Activated T-cell treated with anti-CD3 and anti-CD28 coated beads for 4 hours (primary cell): ENCODE measurements at places on chromosomes 1 and 21.

DNA sequence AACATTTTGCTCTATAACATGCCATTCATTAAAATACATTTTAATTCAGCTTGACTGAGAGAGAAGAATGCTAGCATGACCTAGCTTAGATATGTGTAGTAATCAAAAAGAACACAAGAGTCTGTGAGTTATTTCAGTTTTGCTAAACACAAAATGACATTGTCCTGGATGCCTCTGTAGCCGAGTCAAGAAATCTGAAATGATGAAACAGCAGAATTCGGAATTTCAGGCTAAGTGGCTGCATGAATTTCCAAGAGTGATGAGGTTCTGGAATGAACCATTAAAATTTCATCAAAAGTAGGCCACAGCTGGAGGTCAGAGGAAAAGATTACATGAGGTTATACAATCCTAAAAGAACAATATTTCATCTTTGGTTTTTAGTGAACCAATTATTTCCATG is 79.1 kb upstream of the CXADR start:
- DNase-seq = no peak

GRCh38 chr1:116433275-116434257 is 60.5 kb downstream of the ATP1A1 start:
- DNase-seq = no peak

- DNase-seq = no peak
Observed at GRCh38 chr1:57167997-57168396, 202.2 kb upstream of the C8B start.

GRCh38 chr1:202586018-202586821 is 124.0 kb downstream of the SYT2 start:
- no peak for DNase-seq

- no peak for DNase-seq
Observed at GRCh38 chr1:220432408-220432807, 95.5 kb upstream of the MARK1 start.

- no peak for DNase-seq
Observed at GRCh38 chr1:95278173-95279006, 44.4 kb downstream of the RWDD3 start.

- DNase-seq = no peak
Observed at GRCh38 chr1:227155004-227155403, 163.3 kb downstream of the CDC42BPA start.

- no peak for DNase-seq
Observed at GRCh38 chr1:9295884-9296283, 3.2 kb downstream of the SPSB1 start.

GRCh38 chr21:45330851-45331261 is 43.2 kb upstream of the POFUT2 start:
- DNase-seq = no peak

- DNase-seq = no peak
Observed at GRCh38 chr1:208225954-208226937, 17.9 kb downstream of the PLXNA2 start.

DNA sequence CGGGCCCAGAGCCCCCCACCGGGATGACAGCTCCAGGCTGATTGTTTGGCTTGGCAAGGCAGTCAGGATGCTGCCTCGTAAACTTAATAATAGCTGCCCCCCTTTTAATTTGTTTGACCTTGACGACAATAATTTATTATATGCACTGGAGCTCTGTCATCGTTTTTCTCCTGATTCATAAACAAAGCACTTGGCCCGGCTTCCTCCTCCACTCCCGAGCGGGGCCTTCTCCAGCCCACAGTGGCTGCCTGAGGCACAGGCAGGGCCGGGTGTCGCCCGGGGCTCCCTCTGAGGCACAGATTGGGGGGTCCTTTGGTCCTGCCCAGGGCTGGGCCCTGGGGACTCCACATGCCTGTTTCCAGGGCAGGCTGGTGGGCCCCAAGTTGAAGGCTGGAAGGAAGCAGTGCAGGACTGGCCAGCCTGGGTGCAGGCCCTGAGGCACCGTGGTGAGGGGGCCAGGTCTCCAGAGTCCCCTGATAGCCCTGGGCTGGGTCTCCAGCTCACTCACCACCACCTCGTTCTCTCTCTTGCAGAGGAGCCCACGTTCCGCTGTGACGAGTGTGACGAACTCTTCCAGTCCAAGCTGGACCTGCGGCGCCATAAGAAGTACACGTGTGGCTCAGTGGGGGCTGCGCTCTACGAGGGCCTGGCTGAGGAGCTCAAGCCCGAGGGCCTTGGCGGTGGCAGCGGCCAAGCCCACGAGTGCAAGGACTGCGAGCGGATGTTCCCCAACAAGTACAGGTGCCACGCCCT is 52.0 kb upstream of the ARHGEF16 start:
- DNase-seq = no peak

GRCh38 chr1:9316080-9316444 is 23.4 kb downstream of the SPSB1 start:
- DNase-seq = no peak

GRCh38 chr1:177976596-177976995 is 6.7 kb upstream of the SEC16B start:
- DNase-seq = no peak

DNA sequence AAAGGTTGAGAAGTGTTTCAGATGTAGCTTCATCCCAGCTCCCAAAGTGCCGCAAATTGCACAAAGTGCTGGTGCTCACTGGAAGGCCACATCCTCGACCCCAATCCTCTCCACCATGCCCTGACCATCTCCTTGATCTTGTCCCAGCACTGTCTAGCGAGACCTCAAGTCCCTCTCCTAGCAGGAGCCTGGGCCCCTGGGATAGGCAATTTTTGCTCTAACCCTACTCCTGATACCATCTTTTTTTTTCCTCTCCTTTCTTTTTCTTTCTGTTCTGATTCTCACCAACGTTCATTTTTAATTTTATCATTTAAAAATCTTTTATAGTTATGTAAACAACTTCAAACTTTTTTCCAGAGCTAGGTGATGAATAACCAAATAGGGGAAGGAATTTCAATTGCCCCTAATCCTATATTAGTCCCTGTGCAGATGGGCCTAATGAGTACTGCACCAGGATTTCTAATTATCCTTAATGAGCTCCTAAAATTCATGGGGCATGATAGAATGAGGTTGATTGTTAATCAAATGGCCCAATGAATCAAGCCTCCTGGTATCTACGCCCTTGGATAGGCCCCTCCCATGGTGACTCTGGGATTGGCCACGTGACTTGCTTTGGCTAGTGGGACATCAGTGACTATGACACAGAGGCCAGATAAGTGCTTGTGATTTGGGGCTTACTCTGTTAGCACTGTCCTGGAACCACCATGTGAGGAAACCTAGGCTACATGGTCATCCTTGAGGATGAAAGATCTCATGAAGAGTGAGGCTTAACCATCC is 41.5 kb upstream of the TENT5B start:
- DNase-seq = no peak

- DNase-seq = no peak
Observed at GRCh38 chr1:181630398-181630797, 147.1 kb downstream of the CACNA1E start.

DNA sequence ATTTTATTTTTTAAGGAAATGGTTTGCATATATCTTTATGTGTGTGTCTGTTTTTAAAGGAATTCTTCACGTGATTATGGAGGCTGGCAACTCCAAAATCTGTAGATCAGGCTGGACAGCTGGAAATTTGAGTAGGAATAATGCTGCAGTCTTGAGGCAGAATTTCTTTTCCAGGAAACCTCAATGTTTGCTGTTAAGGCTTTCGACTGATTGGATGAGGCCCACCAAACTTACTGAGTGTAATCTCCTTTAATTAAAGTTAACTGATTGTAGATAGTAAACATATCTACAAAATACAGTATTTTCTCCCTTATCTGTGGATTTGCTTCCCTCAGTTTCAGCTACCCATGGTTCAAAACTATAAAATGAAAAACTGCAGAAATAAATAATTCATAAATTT is 883.1 kb downstream of the TTLL7 start:
- DNase-seq = no peak

- DNase-seq = no peak
Observed at GRCh38 chr1:245245021-245245667, 90.4 kb downstream of the KIF26B start.

DNA sequence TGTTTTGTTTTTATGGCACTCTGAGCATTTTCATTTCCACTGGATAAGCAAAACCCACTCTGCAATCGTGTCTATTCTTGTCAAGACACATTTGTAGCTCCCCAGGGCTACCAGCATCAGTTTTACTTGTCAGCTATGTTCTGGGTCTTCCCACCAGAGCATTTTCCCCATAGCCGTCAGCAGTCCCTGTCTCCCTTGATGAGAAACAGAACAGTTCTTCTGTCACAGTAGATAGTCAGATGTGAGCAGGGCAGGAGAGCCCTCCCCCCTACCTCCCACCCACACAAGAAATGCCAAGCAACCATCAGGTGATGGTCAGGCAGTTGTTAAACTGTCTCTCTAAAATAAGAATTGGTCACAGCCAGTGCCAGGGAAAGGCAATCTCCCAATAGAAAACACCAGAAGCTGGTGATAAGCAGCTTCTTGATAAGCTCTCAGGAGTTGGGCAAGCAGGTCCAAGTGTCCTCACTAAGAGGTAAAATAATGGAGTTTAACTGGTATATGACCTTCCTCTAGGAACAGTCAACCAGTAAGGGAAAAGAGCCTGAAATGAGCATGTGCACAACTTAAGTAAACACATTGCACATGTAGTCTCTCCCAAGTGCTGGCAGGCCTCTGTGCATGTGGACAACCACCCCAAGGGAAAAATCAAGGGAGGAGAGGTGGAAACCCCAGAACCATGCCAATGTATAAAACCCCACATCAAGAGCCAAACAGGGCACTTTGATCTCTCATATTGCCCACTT is 208.2 kb downstream of the S1PR1 start:
- no peak for DNase-seq

- no peak for DNase-seq
Observed at GRCh38 chr1:200917291-200917817, 22.7 kb downstream of the INAVA start.

- DNase-seq = no peak
Observed at GRCh38 chr1:7022058-7022457, 236.8 kb downstream of the CAMTA1 start.

DNA sequence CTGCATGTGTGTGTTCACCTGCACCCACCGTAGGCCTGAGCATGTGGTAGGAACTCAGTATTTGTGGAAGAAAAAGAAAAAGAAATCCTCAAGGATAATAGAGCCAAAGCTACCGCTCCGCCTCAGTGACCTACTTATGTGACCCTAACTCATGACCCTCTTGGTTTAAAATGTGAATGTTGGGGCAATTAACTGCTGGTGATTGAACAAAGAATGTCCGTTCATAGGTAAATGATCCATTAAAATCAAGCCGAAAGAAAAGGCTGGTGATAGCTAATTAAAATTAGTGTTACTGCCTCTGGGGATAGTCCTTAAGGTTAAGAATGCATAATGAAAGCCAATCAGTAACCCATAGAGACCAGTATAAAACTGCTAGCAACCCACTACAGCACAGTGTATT is 98.1 kb downstream of the PRDM2 start:
- DNase-seq = no peak

DNA sequence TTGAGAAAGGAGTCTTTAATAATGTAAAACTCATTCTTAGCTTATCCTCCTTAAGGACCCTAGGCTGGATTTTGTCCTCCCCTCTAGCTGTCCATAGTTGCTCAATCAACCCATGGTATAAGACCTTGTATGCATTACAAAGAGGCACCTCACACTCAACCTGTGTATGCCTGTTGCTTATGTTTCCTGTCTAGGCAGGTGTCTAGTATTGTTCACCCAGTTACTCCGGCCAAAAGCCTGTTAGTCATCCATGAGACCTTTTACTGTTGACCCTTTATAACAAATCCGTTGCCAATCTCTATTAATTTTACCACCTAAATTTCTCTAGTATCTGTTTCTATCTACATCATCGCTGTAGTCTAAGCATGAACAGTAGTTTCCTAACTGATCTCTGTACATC is 3.7 kb downstream of the LYPLAL1 start:
- DNase-seq = no peak

- no peak for DNase-seq
Observed at GRCh38 chr1:1115136-1115785, 628 bp downstream of the C1orf159 start.

GRCh38 chr1:34825455-34826091 is 32.8 kb downstream of the GJA4 start:
- DNase-seq = no peak

- DNase-seq = no peak
Observed at GRCh38 chr1:171243878-171244277, 4.4 kb upstream of the FMO1 start.

- DNase-seq = no peak
Observed at GRCh38 chr1:220184506-220184905, 87.7 kb downstream of the RAB3GAP2 start.

GRCh38 chr1:29626066-29626465 is 389.7 kb downstream of the PTPRU start:
- no peak for DNase-seq

DNA sequence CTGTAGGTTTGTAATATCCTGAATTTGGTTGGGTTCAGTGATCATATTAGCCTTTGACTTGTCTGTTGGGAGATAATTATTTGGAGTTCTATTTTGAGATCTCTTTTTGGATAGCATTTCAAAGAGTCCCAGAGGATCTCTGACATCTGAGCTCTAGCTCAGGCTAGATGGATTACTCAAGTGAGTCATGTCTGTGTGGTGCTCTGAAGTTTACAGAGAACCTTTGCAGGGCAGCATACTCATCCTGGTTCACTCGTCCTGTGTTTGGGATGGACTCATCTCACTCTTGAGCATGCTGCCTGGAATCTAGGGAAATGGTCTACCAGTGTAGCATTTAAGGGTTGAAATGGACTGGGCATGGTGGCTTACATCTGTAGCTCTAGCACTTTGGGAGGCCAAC is 29.4 kb upstream of the BMP8A start:
- no peak for DNase-seq

DNA sequence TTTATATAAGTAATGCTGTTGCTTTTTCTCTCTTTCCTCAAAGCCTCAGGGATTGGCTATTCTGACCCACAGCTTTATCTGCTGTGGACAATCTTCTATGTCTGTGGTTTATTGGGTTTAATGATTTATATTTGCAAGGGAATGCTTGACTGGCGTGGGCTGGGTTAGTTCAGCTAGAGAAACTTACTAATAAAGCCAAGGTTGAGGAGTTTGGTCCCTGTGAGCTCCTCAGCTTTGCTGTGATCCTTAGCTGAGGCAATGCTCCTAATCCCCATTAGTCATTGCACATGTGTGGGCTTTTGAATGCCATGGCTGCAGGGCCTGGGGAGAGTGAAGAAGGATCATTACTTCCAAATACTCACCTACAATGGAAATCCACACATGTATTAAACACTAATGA is 179.3 kb downstream of the ZNF326 start:
- no peak for DNase-seq

DNA sequence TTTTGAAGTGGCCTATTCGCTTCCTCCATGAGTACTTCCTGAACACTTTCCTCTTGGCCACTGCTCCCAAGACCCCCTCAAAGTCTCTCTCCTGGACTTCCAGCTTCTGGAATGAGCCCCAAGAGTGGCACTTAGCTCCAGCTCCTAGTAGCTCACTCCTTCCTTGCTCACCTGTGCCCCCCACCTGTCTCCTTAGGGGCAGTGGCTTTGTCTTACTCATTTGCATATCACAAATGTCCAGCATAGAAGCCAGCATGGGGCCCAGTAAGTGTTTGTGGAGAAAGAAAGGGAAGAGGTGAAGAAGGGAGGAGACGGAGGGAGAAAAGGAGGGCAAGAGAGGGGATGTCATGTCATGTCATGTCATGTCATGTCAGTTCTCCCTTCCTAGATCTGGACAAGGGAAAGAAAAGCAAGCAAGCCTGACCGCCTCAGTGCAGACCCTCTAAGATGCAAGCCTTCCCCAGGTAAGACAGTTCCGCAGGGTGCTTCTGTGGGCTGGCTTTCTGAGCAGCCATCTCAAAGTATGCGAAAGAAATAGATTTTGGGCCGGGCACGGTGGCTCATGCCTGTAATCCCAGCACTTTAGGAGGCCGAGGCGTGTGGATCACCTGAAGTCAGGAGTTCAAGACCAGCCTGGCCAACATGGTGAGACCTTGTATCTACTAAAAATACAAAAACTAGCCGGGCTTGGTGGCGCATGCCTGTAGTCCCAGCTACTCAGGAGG is 6.9 kb upstream of the MX1 start:
- DNase-seq = no peak
